ENCODE measurements at places on chromosomes 1 and 21. TPM values are rescaled to one million over a fixed set of nuclear protein-coding genes. Genes with fewer than 3 reads are reported as not detected.

ITLN2 gene
- total RNA-seq = not detected

CCDC181 gene
- total RNA-seq = not detected

AMY2A gene
- not detected for total RNA-seq

DNA sequence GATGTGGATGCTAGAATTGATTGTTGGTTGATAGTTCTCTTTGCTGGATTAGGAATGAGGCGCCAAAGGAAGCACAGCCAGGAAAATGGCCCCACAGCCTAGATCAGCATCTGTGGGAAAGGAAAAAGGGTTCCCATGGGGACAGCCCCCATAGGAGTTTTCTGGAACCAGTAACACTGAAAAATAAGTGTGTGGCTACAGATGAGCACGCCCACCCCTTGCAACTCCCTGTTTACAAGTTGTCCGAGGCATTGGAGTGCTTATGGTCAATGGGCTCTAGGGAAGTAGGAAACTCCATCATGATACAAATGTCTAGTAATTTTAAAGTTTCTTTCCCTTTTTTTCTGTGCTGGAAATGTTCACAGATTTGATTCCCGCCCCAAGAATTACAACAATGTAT is 23.8 kb upstream of the UBE2U start:
- H3K27ac ChIP-seq = no peak overlapping the region
- H3K27me3 ChIP-seq = no peaks in the 10 kb centered on the region
- no peak for DNase-seq

- H3K4me3 ChIP-seq = no peak overlapping the region
- H3K4me1 ChIP-seq = peaks cover 4% of the 10 kb centered on the region
- no peaks in the 10 kb centered on the region for H3K27me3 ChIP-seq
- no peaks in the 10 kb centered on the region for H3K36me3 ChIP-seq
These were observed 72.2 kb downstream of the SERINC2 start for GRCh38 chr1:31485166-31485565.

- no peak overlapping the region for H3K4me3 ChIP-seq
- no peaks in the 10 kb centered on the region for H3K27me3 ChIP-seq
- no peak overlapping the region for H3K27ac ChIP-seq
These were observed 35.1 kb upstream of the ADORA3 start for GRCh38 chr1:111538343-111539025.

DNA sequence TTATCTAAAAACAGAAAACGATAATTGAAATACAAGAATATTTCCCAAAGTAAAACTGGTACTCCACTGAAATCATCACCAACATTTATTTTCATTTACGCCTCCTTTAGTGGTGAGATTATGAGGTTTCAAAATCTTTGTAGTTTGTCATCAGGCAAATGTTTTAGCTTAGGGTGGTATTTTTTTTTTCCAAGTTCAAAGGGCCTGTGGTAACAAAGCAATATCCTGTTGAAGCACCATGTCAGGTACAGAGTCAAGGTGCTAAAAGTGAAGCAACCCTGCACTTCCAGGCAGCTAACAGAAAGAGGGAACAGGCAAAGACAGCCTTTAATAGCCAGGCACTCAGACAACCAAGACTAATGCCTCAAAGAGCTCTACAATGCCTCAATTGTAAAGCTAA is 89.2 kb downstream of the JAK1 start:
- no peak for DNase-seq
- peaks cover 49% of the 10 kb centered on the region for H3K36me3 ChIP-seq
- H3K4me1 ChIP-seq = peaks cover 53% of the 10 kb centered on the region
- H3K27ac ChIP-seq = peak overlapping the region; percentile 36

DNA sequence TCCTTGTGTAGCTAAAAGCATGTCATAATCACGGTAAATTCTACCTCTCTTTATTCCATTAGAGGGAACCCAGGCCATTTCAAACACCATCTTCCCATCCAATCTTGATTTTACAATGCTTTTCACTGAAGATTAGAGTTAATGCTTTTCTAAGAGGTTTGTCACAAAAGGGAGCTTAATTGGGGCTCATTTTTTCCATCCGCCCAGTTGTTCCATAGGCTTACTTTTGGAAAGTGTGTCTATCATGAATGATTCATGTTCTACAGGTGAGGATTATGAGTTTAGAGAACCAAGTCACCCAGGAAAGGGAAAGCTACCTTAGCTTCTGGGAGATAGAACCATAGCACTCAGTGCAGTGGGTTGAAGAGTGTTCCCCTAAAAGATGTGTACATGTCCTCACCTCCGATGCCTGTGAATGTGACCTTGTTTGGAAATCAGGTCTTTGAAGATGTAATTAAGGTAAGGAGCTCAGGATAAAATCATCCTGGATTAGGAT is 286.9 kb upstream of the RUNX1 start:
- no peak overlapping the region for H3K27ac ChIP-seq
- H3K4me3 ChIP-seq = no peak overlapping the region
- H3K4me1 ChIP-seq = no peaks in the 10 kb centered on the region
- H3K27me3 ChIP-seq = no peaks in the 10 kb centered on the region
- DNase-seq = no peak
- H3K36me3 ChIP-seq = no peaks in the 10 kb centered on the region

- no peak overlapping the region for H3K4me3 ChIP-seq
- no peaks in the 10 kb centered on the region for H3K36me3 ChIP-seq
- no peak for DNase-seq
- H3K27ac ChIP-seq = no peak overlapping the region
These were observed 466.1 kb downstream of the KCNT2 start for GRCh38 chr1:196142111-196142640.

Data from naive thymus-derived CD4-positive, alpha-beta T cell (primary cell).